ENCODE measurements at places on chromosomes 11 and 22. TPM values are rescaled to one million over a fixed set of nuclear protein-coding genes. Genes with fewer than 3 reads are reported as not detected.

IL17REL gene
- not detected for polyA plus RNA-seq

CRYBB2 gene
- not detected for polyA plus RNA-seq

CHRM1 gene
- polyA plus RNA-seq: not detected

SPDYC gene
- not detected for polyA plus RNA-seq

UBQLN3 gene
- polyA plus RNA-seq: not detected

SMTNL1 gene
- polyA plus RNA-seq: 0.14 TPM

PLAAT4 gene
- polyA plus RNA-seq: 97.1 TPM

TMEM9B gene
- 104 TPM for polyA plus RNA-seq

C22orf31 gene
- polyA plus RNA-seq: not detected

SCN4B gene
- polyA plus RNA-seq: not detected

ELF5 gene
- not detected for polyA plus RNA-seq

HPX gene
- 0.46 TPM for polyA plus RNA-seq

APOL6 gene
- 4.9 TPM for polyA plus RNA-seq

C11orf54 gene
- 17.7 TPM for polyA plus RNA-seq

SPTBN2 gene
- not detected for polyA plus RNA-seq

GP1BB gene
- 2.0 TPM for polyA plus RNA-seq

GLYAT gene
- polyA plus RNA-seq: not detected

OR4C15 gene
- polyA plus RNA-seq: not detected

RTN3 gene
- polyA plus RNA-seq: 27.1 TPM

ZP1 gene
- not detected for polyA plus RNA-seq

GTSE1 gene
- polyA plus RNA-seq: not detected

NPTXR gene
- 0.04 TPM for polyA plus RNA-seq

KCNE3 gene
- not detected for polyA plus RNA-seq

TNNT3 gene
- 0.23 TPM for polyA plus RNA-seq

MYO7A gene
- not detected for polyA plus RNA-seq

UPB1 gene
- not detected for polyA plus RNA-seq

A4GALT gene
- polyA plus RNA-seq: not detected

BLID gene
- polyA plus RNA-seq: not detected

FEN1 gene
- 12.6 TPM for polyA plus RNA-seq

RNF26 gene
- polyA plus RNA-seq: 41.1 TPM

C22orf42 gene
- polyA plus RNA-seq: not detected

SLC25A18 gene
- polyA plus RNA-seq: not detected

Measured in IgD-negative memory B cell (primary cell).